Sciatic nerve (tissue), 2 donors: ENCODE measurements at places on chromosomes 7 and 10. TPM values are rescaled to one million over a fixed set of nuclear protein-coding genes. Genes with fewer than 3 reads are reported as not detected.

GRCh38 chr10:131786756-131787605, 113.8 kb upstream of the PPP2R2D start:
- DNase-seq = no peak

GRCh38 chr7:106041140-106041717, 70.9 kb downstream of the SYPL1 start:
- no peak for DNase-seq

GRCh38 chr10:92891885-92892690, 43.8 kb downstream of the EXOC6 start:
- peak; percentile 65 for DNase-seq

DNA sequence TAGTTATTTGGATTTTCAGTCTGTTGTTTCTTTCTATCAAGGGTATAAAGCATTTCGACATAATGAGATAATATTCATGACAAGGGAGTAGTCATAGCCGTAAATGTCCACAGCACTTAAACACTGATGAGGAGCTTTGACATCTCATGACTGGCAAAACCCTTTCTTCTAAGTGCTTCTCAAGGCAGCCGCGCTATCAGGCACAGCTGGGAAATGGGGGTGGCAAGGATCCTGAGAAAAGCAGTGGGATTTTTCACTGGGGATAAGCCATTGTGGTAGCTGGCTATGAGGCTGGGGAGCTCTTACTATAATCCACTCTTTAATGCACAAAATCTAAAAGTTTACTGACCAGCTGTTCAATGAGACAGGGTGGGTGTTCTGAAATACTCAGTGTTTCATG, 493.2 kb upstream of the KLF6 start:
- no peak for DNase-seq

DNA sequence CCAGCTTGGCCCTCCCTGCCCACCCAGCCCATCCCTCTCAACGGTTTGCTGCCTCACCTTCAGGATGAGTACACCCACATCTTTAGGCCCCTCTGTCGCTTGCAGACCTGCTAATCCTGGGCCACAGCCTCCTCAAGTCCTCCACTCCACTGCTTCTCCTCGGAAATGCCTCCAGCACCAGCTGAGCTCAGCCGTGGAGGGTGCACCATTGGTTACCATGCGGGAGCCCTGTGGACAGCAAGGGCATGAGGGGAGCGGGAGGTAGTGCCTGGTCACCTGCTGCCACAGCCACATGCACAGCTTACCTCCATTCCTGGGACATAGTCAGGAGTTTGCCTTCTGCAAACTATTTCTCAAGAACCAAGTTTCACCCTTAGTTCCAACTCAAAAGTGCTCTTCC, 286.3 kb upstream of the ZMIZ1 start:
- peak; percentile 51 for DNase-seq

- DNase-seq = no peak
These were observed 97.0 kb downstream of the TPK1 start for GRCh38 chr7:144738708-144739314.

GRCh38 chr10:1198453-1199344, 142.5 kb downstream of the WDR37 start:
- peak; percentile 33 for DNase-seq

DNA sequence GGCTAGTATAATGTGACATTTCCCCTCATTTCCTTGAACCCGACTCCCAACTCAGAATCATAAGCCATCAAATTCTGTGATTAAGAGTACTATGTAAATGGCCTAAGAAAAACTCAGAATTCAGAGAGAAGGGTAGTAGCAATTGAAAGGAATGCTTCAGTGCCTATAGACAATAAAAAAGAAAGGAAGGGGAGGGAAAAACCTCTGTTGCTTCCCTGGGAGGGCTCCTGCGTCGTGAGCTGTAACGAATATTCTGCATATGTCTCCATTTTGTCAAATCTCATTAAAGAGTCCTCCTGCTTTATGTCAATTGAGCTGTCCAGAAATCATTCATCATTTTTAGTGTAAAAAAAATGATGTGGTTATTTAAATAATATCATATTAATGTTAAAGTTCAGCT, 223.0 kb downstream of the VTI1A start:
- DNase-seq = no peak

ANKRD1 gene
- total RNA-seq = 0.36 TPM

ATOH7 gene
- total RNA-seq = 0.22 TPM

ZNF117 gene
- total RNA-seq = 24.4 TPM

TSPAN13 gene
- 30.7 TPM for total RNA-seq
